ENCODE measurements at places on chromosomes 6 and 20.

- no peak for DNase-seq
These were observed 158.3 kb downstream of the HDGFL1 start for GRCh38 chr6:22727710-22728109.

DNA sequence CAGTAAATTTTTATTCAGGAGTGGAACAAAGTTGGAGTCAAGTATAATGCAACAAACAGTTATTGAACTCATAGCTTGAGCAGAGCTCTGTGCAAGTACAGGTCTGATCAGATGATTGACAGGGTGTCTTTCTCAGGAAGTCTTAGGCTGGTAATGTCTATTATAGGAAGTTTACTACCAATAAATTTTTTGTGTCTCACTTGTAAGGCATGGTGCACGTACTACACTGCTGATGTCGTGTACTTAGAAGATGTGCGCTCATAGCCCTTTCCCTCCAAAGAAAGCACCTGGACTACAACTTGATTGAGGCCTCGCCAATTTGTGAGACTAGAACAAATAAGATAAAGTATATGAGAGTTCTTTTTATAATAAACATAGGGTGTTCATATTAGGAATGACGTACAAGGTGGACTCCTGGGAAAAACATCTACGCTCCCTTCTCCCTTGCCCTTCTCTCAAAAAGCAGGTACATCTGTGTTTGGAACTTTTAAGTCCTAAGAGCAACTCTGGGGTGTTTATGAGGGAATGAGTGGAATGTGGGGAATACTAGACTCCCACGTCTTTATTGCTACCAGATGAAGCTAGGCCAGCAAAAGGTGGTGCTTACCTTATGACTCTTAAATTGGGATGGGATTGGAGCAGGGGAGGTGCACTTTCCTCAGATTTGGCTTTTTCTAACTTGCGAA lies 1.5 kb downstream of the NDUFAF5 start:
- DNase-seq: no peak

DNA sequence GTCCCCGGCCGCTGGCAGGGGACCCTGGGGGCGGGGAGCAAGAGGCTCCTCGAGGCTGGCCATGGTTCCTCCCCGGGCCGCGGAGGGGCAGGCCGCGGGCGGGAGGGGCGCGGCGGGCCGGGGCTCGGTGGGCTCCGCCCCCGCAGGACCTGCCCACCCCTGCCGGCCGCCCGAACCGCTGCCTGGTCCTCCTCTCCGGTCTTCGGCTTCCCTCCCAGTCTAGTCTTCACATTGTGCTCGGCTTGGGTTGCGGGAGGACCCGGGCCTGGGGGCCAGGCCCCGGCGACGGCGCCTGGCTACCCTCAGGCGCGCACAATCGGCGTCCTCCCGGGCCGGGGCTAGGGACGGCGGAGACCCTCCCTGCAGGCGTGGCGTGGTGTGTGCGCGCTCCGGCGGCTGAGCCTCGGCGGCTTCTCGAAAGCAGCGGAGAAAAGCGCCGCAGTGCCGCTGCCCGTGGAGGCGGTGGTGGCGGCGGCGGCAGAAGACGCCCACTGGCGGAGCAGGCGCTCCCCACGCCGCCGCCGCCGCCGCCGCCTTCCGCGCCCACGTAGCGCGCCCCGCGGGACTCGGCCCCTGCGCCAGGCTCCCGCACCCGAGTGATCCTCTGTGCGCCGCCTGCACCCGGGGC lies at the start of gene PDE10A:
TSS of gene PDE10A (minus strand) at position 493 of the 628 bp plus-strand sequence. CDS start at position 63, 430 bp downstream.
- peak; percentile 59 for DNase-seq

GRCh38 chr6:135114355-135115145 lies 59.9 kb upstream of the HBS1L start:
- DNase-seq: no peak

DNA sequence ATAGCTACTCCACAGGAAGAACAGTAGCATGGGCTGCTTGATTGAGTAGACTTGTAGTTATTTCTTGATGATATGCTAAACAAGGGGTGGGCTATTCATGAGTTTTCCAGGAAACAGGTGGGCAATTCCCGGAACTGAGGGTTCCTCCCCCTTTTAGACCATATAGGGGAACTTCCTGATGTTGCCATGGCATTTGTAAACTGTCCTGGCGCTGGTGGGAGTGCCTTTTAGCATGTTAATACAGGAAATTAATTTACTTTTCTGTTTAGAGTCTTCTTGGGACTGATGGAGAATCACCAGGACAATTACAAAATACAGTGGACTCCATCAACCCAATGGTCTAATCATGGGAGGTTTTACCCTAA lies 22.7 kb downstream of the CYP24A1 start:
- DNase-seq: no peak

- DNase-seq: no peak
These were observed 90.5 kb upstream of the HEY2 start for GRCh38 chr6:125658759-125659431.

- DNase-seq: peak; percentile 86
These were observed 1.0 kb upstream of the NXT1 start for GRCh38 chr20:23349338-23350195.

DNA sequence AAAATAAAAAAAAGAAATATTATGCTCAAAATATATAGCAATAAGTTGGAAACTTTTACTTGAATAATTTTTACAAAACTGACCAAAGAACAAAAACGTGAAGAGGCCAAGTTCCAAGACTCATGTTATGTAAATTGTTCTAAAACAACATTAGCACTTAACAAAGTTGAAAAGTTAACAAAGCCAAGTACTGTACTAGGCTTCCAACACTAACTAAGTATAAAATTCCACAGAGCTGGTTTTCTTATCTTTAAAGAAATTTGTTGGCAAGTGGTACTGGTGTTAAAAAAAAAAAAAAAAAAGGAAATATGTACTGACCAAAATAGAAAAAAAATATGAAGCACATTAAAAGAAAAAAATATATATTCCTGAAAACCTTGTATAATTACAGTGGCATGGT lies 127.8 kb downstream of the SLC16A10 start:
- no peak for DNase-seq

- no peak for DNase-seq
These were observed 2.1 kb downstream of the COL12A1 start for GRCh38 chr6:75203721-75204120.

GRCh38 chr6:168867247-168868102 lies 386.2 kb downstream of the THBS2 start:
- DNase-seq: no peak

DNA sequence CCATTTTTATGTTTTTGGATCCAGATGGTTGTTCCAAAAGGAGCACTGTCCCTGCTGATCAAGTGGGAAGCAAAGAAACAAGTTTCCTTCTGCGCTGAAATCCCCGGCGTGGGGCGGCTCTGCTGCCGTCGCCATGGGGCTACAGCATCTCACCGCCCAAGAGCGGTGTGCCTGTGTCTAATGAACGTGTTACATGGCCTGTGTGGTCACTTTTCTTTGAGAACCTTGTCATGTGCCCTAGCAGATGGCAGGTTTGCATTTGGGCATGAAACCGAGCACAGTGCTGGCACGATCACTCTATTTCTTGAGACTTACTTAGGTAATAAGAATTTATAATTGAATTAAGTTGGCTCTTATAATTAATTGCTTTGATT lies 51.9 kb downstream of the ZDHHC14 start:
- DNase-seq: no peak

- DNase-seq: no peak
These were observed 15.5 kb downstream of the ZBTB2 start for GRCh38 chr6:151375833-151376232.

GRCh38 chr20:59560588-59561227 lies 43.6 kb upstream of the PHACTR3 start:
- no peak for DNase-seq

DNA sequence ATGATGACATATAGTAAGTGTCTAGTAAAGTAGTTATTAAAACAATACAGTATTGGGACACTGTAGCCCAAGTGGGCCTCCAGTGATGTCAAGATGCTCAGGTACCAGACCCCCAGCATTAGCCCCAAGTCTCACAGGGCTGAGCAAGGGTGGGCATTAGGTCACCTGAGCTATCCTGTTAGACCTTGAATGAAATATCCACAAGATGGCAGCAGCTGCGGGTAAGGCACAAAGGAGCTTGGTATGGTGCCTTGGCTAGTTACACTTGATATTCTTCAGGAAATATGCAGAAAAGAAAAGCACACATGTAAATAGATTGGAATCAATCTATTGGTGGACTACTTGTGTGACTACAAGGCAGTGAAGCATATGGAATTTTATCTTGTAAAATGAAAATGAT lies 701.8 kb upstream of the ADGRB3 start:
- DNase-seq: no peak

- no peak for DNase-seq
These were observed 228.3 kb downstream of the CLIC5 start for GRCh38 chr6:45787384-45787783.

- peak; percentile 41 for DNase-seq
These were observed 65.9 kb downstream of the PTPN1 start for GRCh38 chr20:50575865-50576720.

DNA sequence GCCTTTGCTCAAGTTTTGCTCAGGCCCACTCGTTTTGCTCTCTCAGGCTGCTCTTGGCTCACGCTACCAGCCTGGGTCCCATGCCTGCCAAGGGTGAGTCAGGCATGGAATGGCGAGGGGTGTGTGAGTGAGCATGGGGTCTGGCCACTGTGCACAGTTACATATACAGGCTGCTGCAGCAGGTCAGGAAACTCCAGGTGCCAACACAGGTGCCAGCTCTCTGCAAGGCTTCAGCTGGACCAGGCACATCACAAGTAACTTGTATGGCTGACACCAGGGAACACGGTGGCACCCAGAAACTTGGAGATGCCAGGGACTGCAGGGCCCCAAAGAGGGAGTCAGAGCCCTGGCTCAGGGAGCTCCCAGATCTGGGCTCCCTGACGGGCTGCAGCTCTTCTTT lies 146.8 kb downstream of the BTBD3 start:
- no peak for DNase-seq

DNA sequence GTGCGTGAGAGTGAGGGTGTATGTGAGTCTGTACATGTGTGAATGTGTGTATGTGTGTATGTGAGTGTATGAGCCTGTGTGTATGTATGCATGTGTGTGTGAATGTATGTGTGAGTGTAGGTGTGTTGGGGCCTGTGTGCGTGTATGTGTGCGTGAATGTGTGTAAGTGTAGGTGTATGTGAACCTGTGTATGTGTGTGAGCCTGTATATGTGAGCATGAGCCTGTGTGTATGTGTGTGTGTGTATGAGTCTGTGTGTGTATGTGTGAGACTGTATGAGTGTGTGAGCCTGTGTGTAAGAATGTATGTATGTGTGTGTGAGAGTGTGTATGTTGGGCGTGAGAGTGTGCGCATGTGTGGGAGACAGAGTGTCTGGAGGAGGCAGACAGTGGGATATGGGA lies 15.8 kb upstream of the SULF2 start:
- no peak for DNase-seq

DNA sequence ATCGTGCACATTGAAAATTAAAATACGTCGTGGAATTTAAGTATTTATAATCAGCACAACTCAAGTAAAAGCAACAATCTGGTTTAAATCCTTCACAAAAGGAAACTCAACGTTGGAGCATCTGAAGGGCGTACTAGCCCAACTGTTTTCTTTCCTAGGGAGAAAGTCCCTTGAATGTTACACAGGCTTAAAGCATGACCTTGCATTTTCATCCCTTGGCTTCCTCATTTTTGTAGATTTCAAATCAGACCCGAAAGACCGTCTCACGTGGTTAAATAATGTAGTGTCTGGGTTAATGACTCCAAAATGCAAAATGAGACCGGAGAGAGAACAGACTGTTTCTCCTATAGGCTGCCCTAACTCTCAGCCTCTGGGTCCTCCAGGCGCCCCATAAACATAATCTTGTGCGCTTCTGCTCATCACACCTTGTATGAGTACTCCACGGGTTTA lies 249.2 kb upstream of the RREB1 start:
- DNase-seq: no peak

- no peak for DNase-seq
These were observed 153.5 kb upstream of the DST start for GRCh38 chr6:56796196-56796532.

DNA sequence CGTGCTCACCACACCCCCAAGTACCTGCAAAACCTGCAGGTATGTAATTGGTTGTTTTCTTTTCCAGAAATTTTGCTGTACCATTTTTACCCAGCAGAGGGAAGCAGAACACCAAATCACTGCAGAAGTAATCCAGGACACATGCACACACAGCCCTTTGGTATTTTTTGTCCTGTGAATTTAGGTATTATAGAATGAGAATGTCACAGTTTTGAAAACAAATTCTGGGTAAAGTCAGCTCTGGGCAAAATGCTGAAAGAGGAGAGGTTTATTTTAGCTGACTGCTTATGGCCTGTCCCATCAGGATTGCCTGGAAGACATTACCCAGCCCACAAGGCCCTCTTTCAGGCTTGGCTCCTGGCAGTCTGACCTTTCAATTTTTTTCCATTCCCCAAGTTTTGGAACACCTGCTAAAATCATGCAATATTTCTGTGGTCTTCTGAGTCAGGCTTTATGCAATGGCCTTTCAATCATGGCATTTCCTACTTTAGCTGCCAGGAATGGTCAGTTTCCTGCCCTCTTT lies 3.5 kb upstream of the EFHC1 start:
- DNase-seq: peak; percentile 60

- DNase-seq: peak; percentile 19
These were observed 852 bp downstream of the SYNGAP1 start for GRCh38 chr6:33420491-33421343.

DNA sequence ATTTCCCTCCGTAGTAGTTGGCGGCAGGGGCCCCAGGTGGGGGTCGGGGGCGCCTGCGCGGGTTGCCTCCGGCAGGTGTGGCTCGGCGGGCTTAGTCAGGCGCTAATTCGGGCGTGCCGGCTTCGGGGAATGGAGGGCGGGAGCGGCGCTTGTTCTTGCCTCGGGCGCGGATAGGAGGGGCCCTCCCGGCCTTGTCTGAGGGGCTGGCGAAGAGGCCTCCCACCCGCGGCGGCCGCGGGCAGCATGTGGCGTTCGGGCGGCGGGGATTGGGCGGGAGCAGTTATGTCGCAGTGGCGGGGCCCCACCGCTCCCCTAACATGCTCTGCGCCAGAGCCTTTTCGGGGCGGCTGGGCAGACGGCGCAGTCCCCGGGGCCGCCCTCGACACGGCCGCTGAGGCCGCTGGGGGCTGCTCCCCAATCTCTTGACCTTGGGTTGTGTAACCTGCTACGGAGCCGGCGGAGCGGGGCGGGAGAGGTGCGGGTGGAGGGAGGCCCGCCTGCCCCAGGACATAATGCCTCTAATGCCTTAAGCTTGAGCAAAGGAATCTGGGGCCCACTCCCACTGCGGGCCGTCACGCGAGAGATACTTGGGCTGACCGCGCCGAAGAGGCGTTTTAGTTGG lies 1.1 kb downstream of the AMD1 start:
- peak; percentile 83 for DNase-seq

DNA sequence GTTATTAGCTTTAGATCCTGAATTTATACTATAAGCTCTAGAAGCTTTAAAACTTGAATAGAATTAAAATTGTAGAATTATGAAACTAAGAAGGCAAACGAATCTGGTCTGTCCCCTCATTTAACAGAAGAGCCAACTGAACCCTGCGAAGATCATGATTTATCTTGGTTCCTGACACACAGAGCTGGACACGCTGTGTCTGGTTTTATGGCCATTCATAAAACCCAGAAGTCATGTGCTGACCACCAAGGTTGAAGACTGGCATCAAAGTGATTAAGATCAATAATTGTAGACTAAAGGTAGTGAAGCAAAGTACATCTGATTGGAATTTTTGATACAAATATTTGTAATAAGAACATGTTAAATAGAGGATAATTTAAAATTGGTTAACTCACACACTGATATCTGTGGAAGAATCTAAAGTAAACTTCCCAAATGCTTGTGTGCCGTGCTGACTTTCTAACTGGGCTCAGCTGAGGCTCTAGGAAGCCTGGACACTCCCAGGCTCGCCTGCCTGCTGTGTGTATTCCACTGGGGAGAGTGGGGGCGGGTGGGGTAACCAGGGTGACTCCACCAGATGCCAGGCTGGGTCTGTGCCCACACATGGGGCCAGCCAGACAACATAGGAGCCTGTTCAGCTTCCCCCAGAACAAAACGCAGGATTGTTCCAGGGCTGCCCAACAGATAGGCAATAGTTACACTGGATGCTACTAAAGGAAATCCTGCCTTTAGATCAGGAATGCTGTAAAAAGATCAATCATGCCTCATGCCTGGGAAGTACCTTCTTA lies 42.1 kb upstream of the SLC22A3 start:
- DNase-seq: no peak
